ENCODE measurements at places on chromosomes 6 and 20.

- DNase-seq, result no peak
These were observed 94.5 kb downstream of the SIM1 start for GRCh38 chr6:100370265-100370664.

DNA sequence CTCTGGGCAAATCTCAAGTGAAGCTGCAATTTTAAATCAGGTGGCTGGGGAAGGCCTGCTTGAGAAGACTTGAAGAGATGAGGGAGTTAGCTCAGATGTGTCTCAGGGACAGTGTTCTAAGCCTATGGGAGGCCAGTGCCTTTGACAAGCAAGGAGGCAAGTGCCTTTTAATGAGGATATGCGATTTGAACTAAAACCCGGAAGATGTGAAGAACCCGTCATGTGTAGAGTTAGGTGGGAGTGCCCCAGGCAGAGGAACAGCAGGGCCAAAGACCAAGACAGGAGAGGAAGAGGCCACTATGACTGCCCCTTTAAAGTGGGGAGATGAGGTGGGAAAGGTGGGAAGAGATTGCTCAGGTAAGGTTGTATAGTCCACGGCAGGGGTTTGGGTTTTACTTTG lies 71.9 kb downstream of the SLX4IP start:
- DNase-seq, result no peak

- DNase-seq, result no peak
These were observed 96.7 kb downstream of the PHF3 start for GRCh38 chr6:63732336-63732735.

GRCh38 chr6:43389730-43390295 lies 20.4 kb upstream of the ZNF318 start:
- no peak for DNase-seq

DNA sequence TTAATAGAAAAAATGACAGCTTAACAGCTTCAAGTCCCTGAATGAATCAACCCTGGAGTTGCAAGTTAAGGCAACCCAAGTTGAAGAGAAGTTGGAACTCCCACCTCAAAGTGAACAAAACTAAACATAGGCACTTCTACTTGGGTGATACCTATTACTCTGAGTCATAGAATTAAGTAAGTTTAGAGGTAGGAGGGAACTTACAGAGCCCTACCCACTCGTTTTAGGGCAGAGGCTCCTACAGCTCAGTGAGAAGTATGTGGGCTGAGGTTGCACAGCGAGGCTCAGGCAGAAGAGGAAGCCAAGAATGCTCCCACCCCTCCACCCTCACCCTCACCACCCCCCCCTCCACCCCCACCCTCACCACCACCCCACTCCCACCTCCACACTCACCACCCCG lies 42.2 kb downstream of the NFATC2 start:
- DNase-seq, result no peak

GRCh38 chr6:47308198-47308517 lies 1.5 kb downstream of the TNFRSF21 start:
- no peak for DNase-seq

DNA sequence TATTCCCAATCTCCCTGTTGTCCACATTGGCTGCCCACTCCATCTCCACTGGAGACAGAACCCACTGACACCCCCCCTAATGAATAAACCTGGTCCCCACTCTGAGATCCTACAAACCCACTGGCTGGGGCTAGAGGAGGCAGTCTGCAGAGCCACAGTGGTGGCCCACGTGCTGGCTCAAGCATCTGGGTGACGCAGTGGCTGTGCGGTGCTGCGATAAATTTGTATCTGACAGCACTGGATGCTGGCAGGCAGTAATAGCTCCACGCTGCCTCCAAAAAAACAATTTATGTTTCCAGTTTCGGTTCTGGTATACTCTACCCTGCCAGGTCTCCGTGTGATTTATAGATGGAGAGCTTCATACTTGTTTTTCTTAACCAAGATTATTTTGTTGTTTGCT lies 87.1 kb upstream of the SYNDIG1 start:
- no peak for DNase-seq

DNA sequence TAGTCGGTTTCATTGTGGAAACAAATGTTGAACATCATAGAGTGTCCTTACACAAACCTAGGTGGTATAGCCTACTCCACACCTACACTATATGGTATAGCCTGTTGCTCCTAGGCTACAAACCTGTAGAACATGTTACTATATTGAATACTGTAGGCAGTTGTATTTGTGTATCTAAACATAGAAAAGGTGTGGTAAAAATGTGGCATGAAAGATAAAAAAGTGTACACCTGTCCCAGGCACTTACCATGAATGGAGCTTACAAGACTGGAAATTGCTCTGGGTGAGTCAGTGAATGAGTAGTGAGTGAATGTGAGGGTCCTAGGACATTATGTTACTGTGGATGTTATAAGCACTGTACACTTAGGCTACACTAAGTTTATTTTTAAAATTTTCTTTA lies 103.0 kb downstream of the ZFAND3 start:
- DNase-seq, result no peak

DNA sequence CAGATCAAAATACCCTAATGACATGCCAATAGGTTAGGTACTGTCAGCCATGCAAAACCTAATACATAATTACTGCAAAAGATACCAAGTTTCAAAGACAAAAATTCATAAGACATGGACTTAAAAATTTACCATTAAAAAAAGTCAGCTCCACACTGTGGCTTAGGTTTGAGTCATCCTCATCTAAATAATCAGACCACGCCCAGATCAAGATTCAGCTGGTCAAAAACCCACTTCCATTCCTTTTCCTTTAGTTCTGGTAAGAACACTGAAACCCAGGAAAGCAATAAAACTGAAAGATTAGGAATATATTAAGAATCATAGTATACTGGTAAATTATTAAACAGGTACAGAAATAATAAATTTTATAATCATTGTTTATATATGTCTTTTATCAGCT lies 81.0 kb upstream of the ASF1A start:
- DNase-seq, result no peak

DNA sequence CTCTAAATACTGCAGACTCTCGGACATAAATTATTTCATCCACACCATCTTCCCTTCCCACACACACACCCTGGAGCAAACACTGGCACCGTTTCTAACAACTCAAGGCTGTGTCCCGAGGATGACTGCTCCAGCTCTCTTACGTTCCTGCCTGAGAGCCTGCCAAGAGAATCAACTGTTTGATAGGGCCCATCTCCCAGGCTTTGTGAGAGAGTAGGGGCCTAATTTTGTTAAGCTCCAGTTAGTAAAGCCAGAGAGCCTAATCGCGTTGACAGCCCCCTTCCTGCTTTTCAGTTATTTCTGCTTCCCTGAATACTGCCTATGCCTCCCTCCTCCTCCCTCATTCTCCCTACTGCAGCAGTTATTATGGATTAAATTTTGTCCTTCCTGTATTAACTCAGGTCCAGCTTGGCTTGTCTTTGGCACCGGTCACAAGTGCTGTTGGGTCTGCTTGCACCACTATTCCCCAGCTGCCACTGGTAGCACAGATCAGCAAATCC lies 118.1 kb upstream of the TMEM181 start:
- no peak for DNase-seq

- no peak for DNase-seq
These were observed 1337.7 kb downstream of the HACE1 start for GRCh38 chr6:103522045-103522444.

DNA sequence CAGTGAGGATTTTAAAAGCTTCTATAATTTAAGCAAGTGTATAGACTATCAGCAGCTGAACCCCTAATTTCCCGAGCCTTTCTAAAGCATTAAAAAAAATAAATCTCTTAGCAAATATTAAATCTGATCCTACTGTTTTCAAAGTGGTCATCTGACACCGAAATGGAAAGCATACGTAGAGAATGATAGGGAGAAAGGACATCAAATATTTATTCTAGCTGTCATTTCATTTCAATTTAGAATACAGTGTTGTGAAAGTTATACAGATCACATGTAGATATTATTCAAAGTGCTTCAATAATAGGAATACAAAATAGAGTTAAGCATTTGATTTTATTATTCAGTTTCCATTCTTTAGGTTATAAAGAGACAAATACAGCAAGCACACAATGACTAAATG lies 61.9 kb upstream of the PKIB start:
- no peak for DNase-seq

All from fibroblast of the conjunctiva (primary cell).